ENCODE measurements at places on chromosomes 11 and 22.

DNA sequence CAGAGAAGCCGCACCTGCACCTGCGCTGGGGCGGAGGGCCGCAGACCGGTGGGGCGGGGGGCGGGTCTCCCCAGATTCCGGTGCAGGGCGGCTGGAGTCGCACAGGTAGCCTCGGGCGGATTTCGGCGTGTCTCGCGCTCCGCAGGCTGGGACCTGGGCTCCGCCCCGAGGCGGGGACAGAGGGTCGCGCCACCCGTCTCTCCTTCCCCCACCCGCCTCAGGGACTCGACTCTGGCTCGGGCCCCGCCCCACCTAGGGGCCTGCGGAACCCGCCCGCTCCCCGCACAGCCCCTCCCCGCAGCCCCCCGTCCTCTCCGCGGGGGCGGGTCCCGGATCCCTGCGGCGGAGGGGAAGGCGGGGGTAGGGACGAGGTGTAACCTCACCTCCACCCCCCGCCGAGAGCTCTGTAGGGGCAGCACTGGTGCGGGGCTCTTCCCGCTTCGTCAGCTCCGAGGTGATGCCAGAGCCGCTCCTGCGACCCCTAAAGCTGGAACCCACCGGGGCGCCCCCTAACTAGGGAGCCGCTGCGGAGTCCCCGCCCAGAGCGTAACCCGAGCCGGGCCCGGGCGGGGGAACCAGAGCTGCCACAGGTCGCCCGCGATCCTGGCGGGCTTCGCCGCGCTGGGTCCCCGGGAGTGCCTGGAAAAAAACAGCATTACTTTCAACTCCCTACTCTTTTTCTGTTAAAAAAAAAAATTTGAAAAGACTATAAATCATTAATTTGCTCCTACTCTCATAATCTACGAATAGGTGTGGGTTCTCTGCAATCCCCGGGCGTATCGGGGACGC lies at the start of gene SLC29A2:
Gene SLC29A2, minus strand, starts transcription at position 134 of the 789 bp plus-strand sequence. CDS start 169 bp downstream, outside the sequence.
- no peak for DNase-seq

DNA sequence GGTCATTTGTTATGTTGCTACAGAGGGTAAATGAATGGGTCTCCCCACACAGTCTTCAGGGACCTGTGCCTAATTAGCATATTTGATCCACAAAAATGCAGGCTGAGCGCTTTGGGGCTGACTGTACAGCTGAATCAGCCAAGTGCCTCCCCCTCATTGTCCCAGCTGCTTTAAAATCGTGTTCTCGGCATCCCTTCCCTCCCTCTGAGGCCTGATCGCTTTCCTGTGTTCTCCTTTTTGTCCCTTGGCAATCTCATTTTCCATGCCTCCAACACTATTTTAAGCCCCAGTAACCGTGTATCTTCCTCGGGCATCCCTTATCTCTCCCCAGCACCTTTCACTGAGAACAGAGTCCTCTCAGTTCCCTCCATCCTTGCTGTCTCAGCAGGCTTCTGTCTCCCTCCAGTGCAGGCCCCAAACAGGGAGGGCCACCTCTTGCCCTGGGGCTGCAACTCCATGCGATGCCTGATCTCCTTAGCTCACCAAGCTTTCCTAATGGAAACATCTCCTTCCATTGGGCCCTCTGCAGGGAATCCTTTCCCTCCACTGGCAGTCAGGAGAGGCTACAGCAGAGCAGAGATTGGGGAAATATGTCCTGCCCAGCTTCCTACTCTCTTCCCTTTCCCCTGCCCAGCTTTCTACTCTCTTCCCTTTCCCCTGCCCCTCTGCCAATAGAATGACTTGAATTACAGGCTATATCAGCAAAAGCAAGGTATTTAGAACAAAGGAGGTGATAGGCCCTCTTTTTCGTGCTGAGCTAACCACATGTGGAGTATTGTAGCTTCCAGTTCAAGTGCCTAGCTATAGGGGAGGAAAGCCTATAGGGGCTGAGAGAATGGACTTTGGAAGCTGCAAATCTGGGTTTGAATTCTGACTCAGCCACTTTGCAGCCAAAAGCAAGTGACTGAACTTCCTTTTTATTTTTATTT lies 13.8 kb downstream of the UQCR10 start:
- DNase-seq: no peak

GRCh38 chr11:128579798-128580504 lies 7.4 kb downstream of the ETS1 start:
- DNase-seq: no peak

DNA sequence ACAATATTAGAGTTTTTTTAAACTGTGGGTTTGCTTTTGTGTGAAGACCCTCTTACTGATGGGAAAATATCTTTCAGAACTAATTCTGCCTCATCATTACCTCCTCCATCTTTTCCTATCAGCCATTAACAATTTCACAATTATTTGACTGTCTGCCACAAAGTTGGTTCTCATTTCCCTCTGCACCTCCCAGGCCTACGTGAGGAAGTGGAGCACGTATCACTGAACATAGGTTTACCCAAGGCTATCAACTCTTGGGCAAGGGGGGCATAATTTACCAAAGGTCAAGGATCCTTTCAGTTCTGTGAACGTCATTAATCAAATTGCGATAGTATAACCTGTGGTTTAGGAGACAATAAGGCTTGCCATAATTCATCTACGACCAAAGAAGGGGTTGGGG lies 60.0 kb downstream of the LIF start:
- no peak for DNase-seq

- no peak for DNase-seq
Observed at GRCh38 chr11:130064596-130064995, 5.1 kb upstream of the APLP2 start.

- no peak for DNase-seq
Observed at GRCh38 chr11:113241636-113242054, 72.7 kb upstream of the TTC12 start.

DNA sequence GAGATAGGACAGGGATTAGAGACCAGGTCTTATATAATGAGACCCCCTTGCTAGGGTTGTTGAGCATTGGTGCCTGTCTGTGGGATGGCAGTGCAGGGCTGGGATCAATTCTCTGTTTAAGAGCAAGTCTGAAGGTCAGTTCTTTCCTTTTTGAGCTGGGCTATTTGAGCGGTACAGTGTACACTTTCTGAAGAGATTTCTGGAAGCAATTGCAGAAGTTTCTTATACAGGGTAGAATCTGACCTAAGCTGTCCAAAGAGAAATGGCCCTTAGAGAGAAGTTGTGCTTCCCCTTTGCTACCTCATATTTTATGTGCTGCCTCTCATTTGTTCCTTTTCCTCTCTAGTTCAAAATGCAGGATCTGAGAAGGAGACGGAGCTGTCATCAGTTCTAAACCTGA lies 35.8 kb downstream of the CSTPP1 start:
- no peak for DNase-seq

DNA sequence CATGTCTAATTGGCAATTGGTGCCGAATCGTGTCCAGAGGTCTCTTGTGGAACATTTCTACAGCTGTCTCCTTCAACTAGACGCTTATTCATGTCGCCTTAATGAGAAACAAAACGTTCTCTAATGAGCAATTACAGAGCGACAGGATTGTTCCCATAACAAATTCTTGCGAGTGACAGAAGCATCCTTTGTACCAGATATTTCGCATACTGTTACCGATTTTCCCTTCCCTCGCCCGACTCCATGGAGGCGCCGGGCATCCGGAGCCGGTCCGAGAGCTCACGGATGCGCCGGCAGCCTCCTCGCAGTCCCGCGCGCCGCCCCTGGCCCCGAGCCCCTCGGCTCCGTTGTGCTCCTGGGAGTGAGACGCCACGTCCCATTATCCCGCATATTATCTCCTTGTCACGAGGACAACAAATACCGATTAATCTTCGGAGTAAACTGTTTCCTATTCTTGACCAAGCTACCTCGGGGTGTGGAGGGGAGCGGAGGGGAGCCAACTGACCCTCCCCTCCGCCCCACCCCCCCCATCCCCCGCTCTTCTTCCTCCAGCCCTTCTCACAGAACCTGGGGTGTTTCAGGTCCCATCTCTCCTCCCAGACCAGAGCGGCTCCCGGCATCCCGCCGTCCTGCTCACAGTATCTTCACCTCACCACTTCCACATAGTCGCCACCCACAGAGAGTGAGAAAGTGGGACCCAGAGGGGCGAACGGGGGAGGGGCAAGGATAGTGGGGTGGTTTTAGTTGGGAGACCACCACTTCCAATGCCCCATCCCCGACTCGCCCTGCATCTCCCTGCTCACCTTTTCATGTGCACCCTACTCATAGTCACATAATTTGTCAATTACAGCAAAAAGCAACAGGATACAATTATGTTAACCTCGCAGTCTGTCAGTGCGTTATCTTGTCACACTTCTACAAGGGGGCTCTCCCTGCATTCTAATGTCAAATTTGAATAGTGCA lies 11.4 kb downstream of the PAX6 start:
- no peak for DNase-seq

DNA sequence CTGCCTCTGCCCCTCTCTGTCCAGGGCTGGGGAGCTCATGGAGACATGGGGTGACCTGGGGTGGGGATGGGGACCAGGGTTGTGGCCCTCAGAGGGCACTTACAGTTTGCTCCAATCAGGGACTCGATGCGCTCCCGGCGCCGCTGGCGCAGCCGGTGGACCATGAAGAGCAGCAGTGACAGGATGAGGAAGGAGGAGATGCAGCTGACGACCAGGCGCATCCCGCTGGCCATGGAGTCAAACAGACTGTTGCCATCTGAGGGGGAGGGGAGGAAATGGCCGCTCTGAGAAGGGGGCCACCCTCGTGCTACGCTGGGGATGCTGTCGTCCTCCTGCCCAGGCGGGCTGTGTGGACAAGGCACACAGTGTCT lies 80.5 kb downstream of the DGCR2 start:
- DNase-seq: no peak

- DNase-seq: no peak
Observed at GRCh38 chr11:105109855-105110687, 29.5 kb downstream of the CARD18 start.

GRCh38 chr11:37710031-37710430 lies 1112.0 kb upstream of the RAG2 start:
- DNase-seq: no peak

DNA sequence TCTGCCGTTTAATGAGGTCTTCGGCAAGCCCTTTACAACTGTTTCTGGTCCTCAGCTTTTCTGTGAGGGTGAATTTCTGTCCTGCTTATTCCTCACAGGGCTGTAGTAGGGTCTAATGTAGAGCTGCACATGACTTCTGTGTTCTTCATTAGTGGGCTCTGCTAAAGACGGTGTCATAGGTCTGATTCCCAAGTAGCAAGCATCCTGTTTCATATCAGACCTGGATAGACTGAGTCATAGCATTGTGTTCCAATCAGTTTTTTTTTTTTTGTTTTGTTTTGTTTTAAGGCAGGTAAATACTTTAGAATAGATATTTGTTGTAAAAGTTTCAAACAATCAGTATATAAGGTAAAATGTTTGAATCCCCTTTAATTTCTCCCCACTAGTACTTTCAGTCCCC lies 35.4 kb downstream of the BIRC2 start:
- no peak for DNase-seq

- DNase-seq: no peak
Observed at GRCh38 chr11:111573821-111574249, 28.4 kb upstream of the SIK2 start.

DNA sequence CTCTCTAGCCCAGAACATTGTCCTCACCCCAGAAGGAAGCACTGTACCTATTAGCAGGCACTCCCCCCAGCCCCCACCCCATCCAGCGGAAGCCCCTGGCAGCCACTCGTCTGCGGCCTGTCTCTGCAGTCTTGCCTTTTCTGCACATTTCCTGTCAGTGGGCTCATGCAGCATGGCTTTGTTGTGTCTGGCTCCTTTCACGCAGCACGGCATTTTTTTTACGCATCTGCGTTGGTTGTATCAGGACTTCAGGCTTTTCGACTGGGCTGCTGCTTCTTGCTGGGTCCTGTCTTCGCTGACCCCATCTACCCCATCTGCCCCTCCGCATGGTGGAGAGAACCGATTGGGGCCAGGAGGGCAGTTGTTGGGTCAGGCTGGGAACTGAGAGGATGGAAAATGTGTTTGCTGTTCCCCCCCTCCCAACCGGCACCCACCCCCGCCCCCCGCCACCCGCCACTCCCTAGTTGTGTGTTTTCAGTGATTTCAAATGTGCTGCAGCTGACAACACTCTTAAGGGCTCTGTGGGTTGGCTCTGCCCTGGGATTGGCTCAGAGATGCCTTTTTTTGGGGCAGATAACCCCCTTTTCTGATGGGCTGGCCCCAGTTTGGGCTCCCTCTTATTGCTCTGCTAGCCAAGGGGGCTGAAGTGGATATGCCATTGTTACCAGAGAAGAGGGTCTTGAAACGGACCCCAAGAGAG lies 110.0 kb downstream of the KIAA1671 start:
- no peak for DNase-seq

DNA sequence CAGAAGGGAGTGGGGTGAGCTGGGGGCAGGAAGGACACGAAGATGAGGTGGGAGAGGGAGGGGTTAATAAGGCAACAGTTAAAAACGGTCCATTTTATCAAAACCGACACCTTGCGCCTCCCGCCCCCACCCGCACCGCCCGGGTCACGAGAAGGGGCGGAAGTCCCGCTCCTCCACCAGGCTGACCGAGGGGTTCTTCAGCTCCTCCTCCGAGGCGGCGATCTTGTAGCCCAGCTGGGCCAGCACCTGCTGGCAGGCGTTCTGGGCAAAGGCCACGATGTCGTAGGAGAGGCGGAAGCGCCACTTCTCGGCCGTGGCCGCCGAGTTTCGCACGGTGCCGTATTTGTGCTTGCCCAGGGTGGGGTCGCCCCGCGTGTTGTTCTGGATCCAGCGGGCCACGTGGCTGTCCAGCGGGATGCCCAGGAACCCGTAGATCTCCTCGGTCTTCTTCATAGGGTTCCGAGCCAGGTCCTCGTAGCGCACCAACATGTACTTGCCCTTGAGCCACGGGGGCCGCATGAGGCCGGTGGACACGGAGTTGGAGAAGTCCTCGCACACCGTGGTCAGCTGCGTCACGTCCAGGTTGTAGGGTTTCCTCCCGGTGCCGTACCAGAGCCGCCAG lies 15.8 kb downstream of the CHST1 start:
- no peak for DNase-seq

DNA sequence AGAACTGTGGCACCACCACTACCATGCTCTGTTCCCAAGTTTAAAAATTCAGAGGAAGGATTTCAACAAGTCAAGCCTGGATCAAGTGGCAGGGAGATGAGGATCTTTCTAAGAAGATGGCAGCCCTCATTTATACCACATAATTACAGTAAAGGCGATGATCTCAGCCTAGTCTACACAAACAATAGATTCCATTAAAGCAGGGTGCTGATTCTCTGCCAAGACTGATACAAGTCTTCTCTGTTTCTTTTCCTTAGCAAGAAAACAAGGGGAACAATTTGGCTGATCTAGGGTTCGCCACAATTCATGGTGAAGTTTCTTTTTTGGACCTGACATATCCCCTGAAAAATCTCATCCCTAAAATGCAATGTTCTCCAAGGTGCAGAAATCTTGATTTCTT lies 73.9 kb downstream of the PPFIBP2 start:
- DNase-seq: no peak
